Stimulated activated CD8-positive, alpha-beta memory T cell treated with anti-CD3 and anti-CD28 coated beads, Interleukin-2, amount 100 ng/mL, for 48 hours (primary cell): ENCODE measurements at places on chromosomes 4 and X.

DNA sequence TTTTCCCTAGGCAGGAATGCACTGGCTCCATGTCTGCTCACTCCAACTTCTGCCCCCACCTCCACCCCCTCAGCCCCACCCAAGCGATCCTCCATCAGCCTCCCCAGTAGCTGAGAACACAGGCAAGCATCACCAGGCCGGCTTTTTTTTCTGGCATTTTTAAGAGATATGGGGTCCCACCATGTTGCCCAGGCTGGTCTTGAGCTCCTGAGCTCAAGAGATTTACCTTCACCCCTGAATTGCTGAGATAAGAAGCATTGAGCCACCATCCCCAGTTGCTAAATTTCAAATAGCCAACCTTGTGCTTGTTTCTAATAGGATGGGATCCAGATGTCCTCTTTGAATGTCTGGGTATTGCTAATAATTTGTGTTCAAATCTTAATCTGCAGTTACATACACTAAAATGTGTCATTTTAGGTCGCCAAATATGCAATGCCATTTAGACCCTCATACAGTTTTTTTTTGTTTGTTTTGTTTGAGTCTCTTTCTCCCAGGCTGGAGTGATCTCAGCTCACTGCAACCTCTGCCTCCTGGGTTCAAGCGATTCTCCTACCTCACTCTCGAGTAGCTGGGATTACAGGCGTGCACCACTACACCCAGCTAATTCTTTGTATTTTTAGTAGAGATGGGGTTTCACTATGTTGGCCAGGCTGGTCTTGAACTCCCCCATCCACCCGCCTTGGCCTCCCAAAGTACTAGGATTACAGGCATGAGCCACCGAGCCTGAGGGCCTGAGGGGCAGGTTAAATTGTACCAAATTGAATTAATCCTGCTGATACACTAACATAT, 8.8 kb downstream of the LARP7 start:
- DNase-seq: no peak

GRCh38 chrX:30144971-30145731, 70.2 kb upstream of the MAGEB2 start:
- DNase-seq: no peak

DNA sequence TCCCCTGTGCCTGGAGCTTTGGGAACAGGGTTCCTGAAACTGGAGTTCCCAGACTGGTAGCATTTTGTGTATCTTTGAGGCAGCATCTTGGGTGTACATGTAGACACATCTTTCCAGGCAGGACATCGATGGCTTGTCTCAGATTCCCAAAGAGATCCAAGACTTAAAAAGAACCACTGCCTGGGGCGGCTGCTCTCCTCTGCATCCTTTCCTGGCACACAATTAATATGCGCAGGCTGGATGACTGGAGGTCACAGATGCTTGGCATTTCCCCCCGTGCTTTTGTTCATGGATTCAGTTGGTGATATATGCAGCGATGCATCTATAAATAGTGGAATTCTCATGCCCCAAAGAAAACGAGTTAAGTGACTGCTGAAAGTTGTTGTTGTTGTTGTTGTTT, 80.5 kb downstream of the CLDN34 start:
- no peak for DNase-seq

GRCh38 chr4:82721819-82722423, 76.7 kb downstream of the SCD5 start:
- DNase-seq: no peak

GRCh38 chrX:15908603-15909290, 54.1 kb upstream of the AP1S2 start:
- no peak for DNase-seq

DNA sequence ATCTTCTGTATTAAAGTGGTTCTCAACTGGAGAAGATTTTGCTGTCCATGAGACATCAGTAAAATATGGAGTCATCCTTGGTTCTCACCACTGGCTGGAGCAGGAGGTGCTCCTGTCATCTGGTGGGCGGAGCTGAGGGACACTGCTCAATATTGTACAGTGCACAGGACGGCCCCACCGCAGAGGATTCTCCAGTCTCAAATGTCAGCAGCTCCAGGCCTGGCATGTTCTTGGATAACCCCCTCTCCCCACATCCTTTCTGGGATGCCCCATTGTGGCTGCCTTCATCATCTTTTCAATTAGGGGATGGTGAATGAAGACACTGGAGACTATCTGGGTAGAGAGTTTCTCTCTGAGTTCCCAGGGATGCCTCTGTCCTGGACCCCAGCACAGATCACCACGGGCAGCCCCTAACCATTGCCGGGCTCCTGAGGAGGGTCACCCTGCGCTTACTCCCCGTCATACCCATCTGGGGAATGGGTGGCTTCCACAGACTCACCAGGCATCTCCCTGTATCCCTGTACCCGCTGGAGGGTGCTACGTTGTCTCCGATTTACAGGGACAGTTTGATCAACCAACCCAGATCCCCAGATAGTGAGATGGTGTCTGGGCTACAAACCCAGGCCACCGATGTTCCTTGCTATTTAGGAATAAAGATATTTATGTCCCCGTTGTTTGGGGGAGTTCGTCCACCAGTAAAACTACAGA, 21.9 kb upstream of the P2RY8 start:
- DNase-seq: no peak

- no peak for DNase-seq
Measured at GRCh38 chrX:11678158-11678557, 12.4 kb upstream of the ARHGAP6 start.

GRCh38 chr4:72442715-72443114, 126.3 kb downstream of the ADAMTS3 start:
- DNase-seq: no peak

- no peak for DNase-seq
Measured at GRCh38 chr4:153333874-153334273, 10.6 kb upstream of the MND1 start.

GRCh38 chr4:142352712-142353111, 493.4 kb downstream of the INPP4B start:
- no peak for DNase-seq
